Smooth muscle cell of the pulmonary artery (primary cell): ENCODE measurements at places on chromosomes 3 and 15. TPM values are rescaled to one million over a fixed set of nuclear protein-coding genes. Genes with fewer than 3 reads are reported as not detected.

Gene SLC2A2
- not detected in 2 replicates for total RNA-seq

Gene ENTPD3
- 0.10 and 0.13 TPM in 2 replicates for total RNA-seq

Gene AADACL2
- not detected in 2 replicates for total RNA-seq

Gene TAGLN3
- total RNA-seq, result 0.26 and 3.5 TPM in 2 replicates

Gene CHRM5
- 0.07 TPM in 1 of 2 replicates, not detected in the other for total RNA-seq

Gene CHRNA3
- total RNA-seq, result not detected in 2 replicates

Gene ACSBG1
- not detected in 2 replicates for total RNA-seq

Gene PLCH1
- total RNA-seq, result under 0.01 and 0.03 TPM in 2 replicates

Gene KNL1
- total RNA-seq, result 2.0 and 5.7 TPM in 2 replicates

Gene A4GNT
- total RNA-seq, result not detected in 2 replicates

Gene ADAMTS9
- total RNA-seq, result 3.7 and 8.1 TPM in 2 replicates

Gene SERP1
- total RNA-seq, result 131 and 171 TPM in 2 replicates

Gene GRK7
- not detected in 2 replicates for total RNA-seq

Gene FAM81A
- 0.20 and 0.33 TPM in 2 replicates for total RNA-seq

Gene GUCA1C
- not detected in 2 replicates for total RNA-seq

Gene TRIM42
- total RNA-seq, result not detected in 2 replicates

Gene LTK
- total RNA-seq, result 0.07 TPM in 1 of 2 replicates, not detected in the other

Gene GOLGA6A
- total RNA-seq, result 0.03 and 0.07 TPM in 2 replicates

Gene MORC1
- not detected in 2 replicates for total RNA-seq

Gene RASGRF1
- total RNA-seq, result not detected in 2 replicates

Gene CCR5
- not detected in 2 replicates for total RNA-seq

Gene LSMEM2
- total RNA-seq, result not detected in 2 replicates

Gene TNFSF10
- total RNA-seq, result 0.33 and 1.1 TPM in 2 replicates
